ENCODE measurements at places on chromosomes 6 and 20.
A peak's percentile ranks its signal among the peaks of the same experiment; 100 is the strongest.

GRCh38 chr20:57313230-57313629 lies 16.4 kb upstream of the SPO11 start:
- DNase-seq = no peak

DNA sequence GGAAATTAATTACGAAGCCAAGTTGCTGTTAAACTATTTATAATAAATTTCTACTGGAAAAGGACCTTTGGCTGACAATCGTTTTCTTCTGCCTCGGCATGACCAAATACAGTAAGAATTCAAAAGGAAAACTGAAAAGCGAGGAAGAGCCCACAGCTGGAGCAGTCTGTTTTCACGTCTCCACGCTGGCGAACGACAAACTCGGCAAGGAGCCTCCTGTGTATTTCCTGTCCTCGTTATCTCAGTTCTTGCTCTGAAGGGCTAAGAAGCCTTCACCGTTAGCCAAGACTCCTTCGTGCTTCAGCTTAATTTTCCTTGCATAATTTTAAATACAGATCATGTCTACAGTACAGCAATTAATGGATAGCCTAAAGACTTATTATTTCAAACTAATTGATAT lies 214.3 kb upstream of the PLCB4 start:
- peak; percentile 24 for DNase-seq

- peak; percentile 93 for DNase-seq
Measured at GRCh38 chr6:22880686-22881433, 311.5 kb downstream of the HDGFL1 start.

DNA sequence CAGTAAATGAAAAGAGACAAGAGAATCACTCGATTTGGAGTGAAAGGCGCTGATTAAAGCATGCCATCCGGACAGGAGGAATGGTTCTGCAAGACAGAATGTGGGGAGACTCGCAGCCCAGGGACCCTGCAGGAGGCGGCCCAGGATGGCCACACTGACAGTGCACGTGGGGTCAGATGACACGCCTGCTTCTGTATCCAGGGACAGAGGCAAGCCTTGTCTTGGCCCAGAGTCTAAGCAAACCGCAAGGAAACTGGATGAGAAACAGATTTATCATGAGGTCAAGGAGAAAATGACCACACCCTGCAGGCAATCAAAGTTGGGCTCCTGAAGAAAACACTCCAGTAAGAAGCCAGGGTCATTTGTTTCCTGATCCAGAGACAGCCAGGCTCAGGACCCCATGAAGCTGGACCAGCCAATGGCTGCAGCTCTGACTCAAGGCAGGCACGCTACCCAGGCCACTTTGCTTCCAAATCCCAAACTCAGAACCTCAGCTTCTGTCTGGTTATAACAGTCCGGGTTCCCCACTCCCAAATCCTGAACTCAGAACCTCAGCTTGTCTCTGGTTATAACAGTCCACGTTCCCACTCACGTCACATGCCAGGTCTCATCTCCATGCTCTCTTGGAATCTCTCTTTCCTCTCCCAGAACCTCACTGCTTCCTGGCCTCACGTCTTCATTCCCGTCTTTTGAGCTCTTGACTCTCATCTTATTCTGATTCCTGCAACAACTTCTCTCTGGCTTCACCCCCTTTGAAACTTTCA lies 144.9 kb upstream of the THBS2 start:
- no peak for DNase-seq
